AG20443 (cell line): ENCODE measurements at places on chromosomes 11 and 22.

GRCh38 chr22:25623310-25623734, 58.8 kb downstream of the GRK3 start:
- no peak for DNase-seq

GRCh38 chr11:32088117-32088941, 2.5 kb upstream of the RCN1 start:
- peak; percentile 67 for DNase-seq

DNA sequence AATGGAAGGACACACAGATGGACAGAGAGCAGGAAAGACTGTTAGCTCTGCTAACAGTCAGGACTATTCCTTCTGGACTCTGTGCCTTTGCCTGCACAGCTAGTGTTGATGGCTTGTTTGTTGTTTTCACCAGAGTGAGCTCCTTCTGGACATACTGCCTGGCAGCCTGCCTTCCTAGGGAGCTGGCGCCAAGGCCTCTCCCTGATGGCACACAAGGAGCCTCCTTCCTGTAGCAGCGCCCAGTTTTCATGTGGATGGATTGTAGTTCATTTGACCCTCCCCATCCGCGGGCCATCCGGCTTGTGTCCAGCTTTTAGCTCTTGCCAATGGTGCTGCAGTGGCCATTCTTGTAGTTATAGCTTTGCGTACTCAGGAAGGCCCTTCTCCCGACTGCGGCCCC, 16.6 kb upstream of the BCR start:
- no peak for DNase-seq

DNA sequence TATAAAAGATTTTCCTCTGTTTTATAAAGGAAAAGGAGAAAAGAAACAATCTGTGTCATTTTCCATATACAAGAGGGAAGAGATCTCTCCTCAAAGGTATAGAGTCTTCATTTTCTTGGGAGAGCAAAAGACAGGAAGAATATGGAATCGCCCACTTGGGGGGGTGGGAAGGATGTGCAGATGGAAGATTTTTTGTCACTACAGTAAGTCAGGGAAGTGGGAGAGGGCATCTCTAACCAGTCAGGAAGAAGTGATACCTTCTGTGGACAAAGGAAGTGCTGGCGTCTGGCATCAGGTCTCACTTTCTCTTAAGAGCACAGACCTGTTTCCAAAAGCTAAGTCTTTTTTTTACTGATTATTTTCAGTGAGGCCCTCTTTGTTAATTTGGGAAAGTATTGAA, 1.4 kb downstream of the PRR14L start:
- DNase-seq = no peak

- DNase-seq = peak; percentile 63
Observed at GRCh38 chr22:36461665-36462649, 19.5 kb downstream of the TXN2 start.

DNA sequence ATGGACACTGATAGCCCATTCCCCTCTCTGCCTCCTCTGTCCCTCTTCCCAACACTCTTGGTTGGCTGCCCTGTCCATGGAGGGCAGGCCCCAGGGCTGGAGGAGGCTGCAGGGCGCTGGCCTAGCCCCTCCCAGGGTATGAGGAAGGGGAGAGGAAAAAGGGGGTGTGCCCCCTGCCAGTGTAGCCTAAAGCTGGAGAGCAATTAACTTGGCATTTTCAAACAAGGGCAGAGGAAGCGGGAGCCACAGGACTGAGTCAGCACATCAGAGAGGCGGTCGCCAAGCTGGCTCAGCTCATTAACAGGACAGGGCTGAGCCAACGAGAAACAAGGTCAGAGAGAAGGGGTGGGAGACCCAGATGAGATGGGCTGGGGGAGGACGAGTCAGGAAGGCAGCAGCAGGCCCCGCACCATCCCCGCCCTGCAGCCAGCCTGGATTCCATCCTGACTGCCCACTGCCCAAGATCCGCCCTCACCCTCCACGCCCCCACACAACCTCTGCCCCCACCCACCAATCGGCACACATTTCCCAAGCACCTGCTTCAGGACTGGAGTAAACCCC, 76.3 kb downstream of the BUD13 start:
- DNase-seq = peak; percentile 51

- no peak for DNase-seq
Observed at GRCh38 chr22:29203488-29204454, 1.9 kb upstream of the EMID1 start.

DNA sequence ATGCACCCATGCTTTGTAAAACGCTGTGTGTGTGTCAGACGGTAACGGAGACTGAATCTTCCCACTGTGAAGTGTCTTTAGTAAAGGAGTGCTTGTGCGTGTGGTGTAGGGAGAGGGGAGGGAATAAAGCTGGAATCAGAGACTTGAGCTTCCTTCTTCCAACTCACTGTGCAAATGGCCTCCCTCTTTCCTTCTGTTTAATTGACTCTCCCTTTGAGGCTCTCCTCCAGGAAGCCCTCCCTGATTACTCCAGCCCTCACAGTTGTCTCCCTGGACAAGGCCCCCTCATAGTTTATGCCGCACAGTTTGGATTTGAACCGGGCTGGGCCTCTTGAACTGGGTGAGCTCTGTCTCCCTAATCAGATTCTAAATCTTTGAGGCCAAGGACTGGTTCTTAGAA, 23.0 kb upstream of the KCNJ11 start:
- DNase-seq = no peak
